ENCODE measurements at places on chromosomes 4 and X.

GRCh38 chr4:26866203-26866602, 5.6 kb downstream of the STIM2 start:
- DNase-seq = no peak

DNA sequence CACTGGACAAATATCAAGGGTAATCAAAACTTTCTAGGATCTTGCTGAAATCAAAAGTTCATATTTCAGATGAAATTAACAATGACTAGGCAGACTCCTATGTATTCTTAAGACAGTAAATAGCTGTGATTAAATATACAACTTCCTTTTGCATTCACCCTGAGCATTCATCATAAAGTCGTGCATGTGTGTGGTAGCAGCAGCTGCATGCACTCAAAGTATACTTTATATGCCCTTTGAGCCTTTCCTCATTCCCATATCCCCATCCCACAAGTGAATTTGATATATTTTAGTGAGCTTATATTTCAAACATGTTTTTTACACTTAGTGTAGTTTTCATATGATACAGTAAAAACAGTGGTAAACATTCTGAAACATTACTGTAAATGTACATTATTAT, 959.0 kb downstream of the C4orf33 start:
- no peak for DNase-seq

DNA sequence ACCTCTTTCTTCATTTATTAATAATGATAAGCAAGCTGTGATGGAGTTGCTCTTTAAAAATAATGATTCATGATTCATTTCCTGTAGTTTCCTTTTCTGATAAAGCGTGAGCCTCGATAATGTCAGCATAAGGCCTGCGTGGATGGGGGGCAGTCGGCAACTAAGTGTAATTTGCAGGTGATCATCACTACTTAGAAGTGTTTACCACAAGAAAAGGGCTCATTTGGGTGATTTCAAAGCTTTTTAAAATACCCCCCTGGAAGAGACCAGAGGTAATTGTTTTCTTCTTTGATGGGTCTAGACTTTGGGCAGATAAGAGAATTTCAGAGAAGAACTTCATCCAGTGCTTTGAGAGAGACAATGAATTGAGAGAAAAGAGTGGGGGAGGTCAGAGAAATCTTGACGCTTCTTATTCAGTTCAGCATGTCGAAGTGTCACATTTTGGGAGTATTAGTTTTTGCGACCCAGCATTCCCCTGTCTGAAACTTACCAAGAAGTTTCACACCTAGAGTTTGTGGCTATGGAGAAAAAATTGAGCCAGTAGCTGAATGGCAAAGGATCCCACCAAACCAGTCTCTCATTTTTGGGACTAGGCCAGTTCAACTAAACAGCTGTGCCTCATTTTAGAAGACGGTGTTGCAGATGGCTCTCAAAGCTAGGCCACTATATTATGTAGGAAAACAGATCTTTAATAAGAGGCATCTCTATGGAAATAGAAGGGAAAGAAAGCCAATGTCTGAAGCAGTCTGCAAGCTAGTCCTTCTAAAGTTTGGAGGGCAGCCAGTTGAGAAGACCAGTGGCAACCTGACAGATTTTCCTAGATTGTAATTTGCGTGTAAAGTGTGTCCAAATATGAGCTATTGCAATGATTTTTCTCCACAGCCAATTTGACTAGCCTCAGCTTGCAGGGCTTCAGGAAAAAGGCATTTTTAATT, 171.0 kb upstream of the PPP1R2C start:
- DNase-seq = no peak

GRCh38 chrX:72276478-72276953, 532 bp downstream of the RPS4X start:
- no peak for DNase-seq

GRCh38 chr4:109947457-109947856, 34.8 kb downstream of the EGF start:
- peak; percentile 4 for DNase-seq

DNA sequence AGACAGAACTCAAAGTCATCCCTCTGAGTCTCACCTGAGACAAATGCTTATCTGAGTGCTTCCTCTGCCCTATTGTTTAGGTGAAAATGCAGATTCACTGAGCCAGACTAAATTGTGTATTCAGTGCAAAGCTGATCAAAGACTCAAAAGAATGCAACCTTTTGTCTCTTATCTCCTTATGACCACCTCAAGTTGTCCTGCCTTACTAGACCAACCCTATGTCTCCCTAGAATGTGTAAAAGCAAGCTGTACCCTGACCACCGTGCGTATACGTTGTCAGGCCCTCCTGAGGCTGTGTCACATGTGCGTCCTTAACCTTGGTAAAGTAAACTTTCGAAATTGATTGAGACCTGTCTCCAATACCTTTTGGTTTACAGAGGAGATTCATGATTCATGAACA, 63.6 kb upstream of the SH3RF1 start:
- no peak for DNase-seq

- no peak for DNase-seq
Measured at GRCh38 chr4:8775751-8776355, 95.8 kb downstream of the HMX1 start.

GRCh38 chr4:150231107-150231770, 153.0 kb downstream of the DCLK2 start:
- no peak for DNase-seq

- no peak for DNase-seq
Measured at GRCh38 chr4:139682741-139683151, 17.1 kb downstream of the MGST2 start.

GRCh38 chr4:7985891-7986441, 46.3 kb upstream of the AFAP1 start:
- DNase-seq = no peak

- no peak for DNase-seq
Measured at GRCh38 chr4:86565651-86566050, 28.5 kb upstream of the PTPN13 start.

DNA sequence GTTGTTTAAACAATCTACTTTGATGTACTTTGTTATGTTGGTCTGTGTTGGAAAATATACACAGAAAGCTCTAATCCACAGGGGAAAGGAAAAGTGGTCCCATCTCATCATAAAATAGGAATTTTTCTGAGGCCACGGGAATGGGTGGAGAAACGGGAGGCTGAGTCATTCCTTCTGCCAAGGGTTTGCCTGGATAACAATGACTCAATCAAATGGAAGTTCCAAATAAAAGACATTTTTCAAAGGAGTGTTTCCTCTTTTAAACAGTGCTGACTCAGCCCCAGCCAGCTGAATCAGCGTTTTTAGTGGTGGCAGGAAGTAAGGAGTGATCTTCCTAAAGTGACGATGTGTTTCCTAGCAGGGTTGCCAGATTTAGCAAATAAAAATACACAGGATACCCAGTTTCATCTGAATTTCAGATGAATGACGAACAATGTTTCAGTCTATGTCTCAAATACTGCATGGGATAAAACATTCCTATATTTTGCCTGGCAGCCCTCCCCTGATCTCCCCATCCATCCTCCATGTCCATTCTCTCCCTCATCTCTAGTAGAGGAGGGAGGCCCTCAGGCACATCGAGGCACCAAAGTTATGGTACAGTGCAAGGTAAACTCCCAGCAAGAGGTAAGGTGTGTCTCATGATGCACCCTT, 345.4 kb upstream of the GATB start:
- peak; percentile 91 for DNase-seq

GRCh38 chr4:65954416-65954815, 284.1 kb upstream of the EPHA5 start:
- DNase-seq = no peak

- DNase-seq = no peak
Measured at GRCh38 chrX:110163488-110163887, 154.4 kb downstream of the AMMECR1 start.

DNA sequence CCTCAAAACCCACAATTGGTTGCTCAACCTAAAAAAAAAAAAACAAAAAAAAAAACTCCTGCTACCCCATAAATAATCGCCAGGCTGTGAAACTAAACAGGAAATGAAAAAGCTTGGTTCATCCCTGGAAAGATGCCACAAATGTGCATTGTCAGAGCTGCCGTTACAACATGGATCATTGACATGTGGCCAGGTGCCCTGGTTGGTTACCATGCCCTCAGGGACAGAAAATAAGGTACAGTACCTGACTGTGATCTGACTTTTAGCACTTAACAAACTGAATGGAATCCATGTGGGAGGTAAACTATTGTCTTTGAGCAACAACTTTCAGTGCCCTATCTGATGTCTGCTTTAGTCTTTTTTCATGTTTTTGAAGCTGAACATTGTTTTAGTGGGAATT, 118.0 kb upstream of the RPL34 start:
- no peak for DNase-seq

DNA sequence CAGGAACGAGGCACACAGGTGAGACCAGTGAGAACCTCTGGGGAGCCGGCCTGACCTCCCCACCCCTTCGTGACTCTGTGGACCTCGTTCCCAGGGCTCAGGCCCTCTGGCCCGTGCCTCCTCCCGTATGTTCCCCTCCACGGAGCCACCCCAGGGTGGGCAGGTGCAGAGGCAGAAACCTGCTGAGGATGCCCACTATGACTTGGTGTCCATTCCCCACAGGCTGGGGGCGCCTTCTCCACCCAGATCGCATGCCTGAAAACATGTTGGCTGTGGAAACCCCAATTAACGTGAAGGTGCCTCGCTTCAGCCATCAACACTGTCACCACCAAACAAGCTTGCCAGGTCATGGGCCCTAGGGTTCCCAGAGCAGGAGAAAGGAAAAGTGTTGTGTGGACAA, 27.0 kb downstream of the BLOC1S4 start:
- DNase-seq = no peak

- DNase-seq = peak; percentile 76
Measured at GRCh38 chrX:129637217-129638109, 17.3 kb downstream of the APLN start.

- DNase-seq = no peak
Measured at GRCh38 chrX:40091691-40092421, 5.9 kb downstream of the BCOR start.

DNA sequence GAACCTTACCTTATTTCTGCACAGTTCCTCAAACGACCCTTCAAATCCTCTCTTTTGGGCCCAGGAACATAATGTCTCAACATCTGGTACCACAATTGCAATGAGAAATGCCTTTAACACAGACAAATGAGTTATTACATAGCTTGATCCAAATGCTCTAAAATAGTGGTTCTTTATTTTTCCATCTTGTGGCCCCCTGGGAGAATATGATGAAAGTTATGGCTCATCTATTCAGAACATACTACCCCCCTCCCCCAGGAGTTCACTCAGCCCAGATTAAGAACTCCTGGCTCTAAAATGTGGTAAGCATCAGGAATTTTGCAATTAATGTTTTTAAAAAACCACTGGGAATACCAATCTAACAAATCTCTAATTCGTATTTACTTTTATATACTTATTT, 23.9 kb upstream of the CENPU start:
- no peak for DNase-seq

GRCh38 chr4:80173401-80173800, 23.9 kb upstream of the PRDM8 start:
- peak; percentile 83 for DNase-seq

DNA sequence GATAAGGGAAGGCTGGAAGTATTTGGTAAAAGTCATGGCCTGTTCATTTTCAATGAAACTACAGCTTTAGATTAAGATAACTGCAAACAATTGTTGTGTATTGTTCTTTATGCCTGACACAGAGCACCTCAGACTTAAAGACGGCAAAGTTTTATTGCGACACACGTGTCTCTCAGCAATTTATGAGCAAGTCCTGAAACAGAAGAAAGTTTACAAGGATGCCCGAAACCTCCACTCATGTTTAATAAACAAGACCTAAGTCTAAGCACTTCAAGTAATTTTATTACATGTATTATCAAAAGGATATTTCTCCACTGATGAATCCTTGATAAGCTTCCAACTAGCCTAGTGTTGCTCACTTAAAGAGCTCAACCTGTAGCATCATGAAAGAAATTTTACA, 51.0 kb downstream of the DHX15 start:
- DNase-seq = no peak

DNA sequence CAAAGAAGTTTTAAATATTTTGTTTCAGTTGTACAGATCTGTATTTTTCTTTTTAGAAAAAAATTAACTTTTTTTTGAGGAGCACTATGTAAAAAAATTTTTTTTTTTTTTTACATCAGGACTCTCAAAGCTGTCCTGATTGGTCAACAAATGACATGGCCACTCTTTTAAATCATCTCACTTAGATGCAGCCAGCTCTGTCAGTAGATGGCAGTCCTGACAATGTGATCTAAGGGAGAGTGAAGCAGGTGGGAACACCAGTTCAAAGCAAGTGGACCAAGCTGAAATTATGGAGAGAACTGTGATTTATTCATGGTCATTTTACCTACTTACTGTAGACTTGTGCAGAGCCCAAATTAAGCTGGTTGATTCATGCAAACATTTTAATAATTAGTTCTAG, 174.7 kb upstream of the GPRIN3 start:
- DNase-seq = peak; percentile 18
